COLO829 (cell line): ENCODE measurements at places on chromosomes 11 and 22.

DNA sequence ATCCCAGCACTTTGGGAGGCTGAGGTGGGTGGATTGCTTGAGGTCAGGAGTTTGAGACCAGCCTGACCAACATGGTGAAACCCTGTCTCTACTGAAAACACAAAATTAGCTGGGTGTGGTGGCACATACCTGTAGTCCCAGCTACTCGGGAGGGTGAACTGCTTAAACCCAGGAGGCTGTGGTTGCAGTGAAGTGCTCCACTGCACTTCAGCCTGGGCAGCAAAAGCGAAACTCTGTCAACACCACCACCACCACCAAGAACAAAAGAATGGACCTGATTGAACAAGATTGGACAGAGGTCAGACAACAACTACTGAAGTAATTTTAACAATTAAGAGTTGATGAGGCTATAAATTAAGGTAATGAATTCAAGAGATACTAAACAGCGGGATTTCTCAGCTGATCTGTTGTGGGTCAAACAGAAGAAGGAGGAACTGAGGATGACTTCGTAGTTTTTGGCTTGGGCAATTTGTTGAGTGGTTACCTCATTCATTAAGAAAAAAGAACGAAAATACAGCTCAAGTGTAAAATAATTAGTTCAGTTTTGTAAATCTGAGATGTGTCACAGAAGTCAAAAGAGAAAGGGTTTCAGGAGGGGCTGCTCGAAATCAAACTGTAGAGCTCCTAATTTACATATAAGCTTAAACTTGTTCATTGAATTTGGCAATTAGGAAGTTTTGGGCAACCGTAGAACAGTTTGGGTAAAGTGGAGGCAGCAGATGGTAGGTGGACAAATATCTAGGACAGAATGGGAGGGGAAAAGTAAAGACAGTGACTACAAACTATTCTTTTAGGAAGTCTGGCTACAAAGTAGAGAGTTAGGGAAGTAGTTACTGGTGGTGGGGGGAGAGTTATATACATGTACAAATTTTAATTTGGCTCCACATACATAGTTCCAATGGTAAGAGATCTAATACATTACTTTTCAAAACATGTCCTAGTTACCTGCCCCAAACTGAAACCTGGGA, 4.5 kb downstream of the IL18 start:
- DNase-seq, result no peak

- no peak for DNase-seq
Measured at GRCh38 chr11:78643676-78644056, 69.0 kb upstream of the NARS2 start.

GRCh38 chr11:125499563-125499962, 3.5 kb upstream of the FEZ1 start:
- no peak for DNase-seq

GRCh38 chr11:65078151-65078550, 5.7 kb downstream of the CDCA5 start:
- no peak for DNase-seq

DNA sequence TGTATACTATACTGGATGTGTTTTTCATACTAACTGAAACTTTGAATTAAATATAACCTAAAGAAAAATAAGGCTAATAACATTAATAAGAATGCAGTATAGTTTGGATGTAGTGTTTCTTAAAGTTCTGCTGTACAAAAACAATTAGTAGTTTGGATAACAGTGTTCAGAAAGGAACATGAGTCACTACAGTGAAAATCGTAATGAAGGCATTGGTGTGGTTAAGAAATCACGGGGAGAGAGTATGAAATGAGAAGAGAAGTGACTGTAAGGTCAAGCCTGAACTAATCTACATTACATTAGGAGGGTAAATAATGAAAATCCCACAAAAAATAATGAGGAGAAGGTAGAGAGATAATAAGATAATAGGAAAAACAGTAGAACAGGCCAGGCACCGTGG, 726.6 kb upstream of the ARHGAP42 start:
- DNase-seq, result no peak

DNA sequence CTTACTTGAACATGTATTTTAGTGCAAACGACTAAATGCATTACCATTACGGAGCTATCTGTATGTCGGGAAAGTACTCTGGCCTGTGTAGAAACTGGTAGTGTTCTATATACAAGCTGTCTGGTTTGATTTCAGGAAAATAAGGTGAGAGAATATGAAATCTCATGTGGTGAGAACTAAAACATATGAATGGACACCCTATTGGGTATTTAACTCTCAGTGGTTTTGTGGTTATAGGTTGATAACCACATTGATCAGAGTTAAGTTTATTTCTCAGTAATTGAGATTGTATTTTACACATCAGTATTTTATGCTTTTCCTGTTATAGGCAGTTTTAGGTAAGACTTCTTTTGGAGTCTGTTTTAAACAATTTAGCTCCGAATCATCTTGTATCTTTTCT, 10.4 kb downstream of the ANO5 start:
- no peak for DNase-seq

GRCh38 chr22:37044634-37045625, 6.6 kb upstream of the KCTD17 start:
- DNase-seq, result no peak

GRCh38 chr11:17559341-17560087, 12.5 kb downstream of the OTOG start:
- no peak for DNase-seq

GRCh38 chr11:287821-288477, 977 bp upstream of the PGGHG start:
- DNase-seq, result no peak

- DNase-seq, result peak; percentile 45
Measured at GRCh38 chr11:65150509-65151299, 16.4 kb upstream of the SYVN1 start.

DNA sequence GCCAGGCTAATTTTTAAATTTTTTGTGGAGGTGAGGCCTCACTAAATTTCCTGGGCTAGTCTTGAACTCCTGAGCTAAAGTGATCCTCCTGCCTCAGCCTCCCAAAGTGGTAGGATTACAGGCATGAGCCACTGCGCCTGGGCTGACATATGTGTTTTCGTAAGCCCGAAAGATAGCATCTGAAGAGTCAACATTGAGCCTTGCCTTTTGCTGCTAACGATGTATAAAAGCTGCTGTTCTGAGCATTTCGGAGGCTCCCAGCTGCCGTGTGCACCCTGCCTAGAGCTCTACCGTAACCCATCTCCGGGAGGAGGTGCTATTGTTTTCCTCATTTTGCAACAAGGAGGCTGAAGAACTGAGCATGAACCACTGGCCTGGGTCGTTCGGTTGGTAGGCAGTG, 18.1 kb upstream of the PPP6R3 start:
- DNase-seq, result no peak

DNA sequence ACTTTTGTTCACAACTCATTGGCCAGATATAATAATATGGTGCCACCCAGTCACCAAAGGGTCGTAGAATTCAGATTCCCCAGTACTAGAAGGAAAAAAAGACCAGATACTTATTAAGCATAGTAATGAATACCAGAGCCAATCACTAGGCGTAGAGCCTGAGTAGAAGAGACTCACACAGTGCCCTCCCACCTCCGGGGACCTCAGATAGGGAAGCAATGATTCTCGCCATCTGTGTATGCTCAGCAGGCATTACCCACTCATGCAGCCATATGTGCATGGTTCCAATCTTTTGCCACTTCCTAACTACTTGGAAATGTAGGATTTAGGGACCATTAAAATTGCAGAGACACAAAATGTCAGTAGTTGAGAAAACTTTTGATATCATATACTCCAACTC, 85.3 kb downstream of the C11orf87 start:
- no peak for DNase-seq
